Left forelimb (tissue), 1 donor: ENCODE measurements at places on chromosomes 3 and 15.

- DNase-seq: no peak
These were observed 43.2 kb downstream of the CD200R1L start for GRCh38 chr3:112803467-112803866.

DNA sequence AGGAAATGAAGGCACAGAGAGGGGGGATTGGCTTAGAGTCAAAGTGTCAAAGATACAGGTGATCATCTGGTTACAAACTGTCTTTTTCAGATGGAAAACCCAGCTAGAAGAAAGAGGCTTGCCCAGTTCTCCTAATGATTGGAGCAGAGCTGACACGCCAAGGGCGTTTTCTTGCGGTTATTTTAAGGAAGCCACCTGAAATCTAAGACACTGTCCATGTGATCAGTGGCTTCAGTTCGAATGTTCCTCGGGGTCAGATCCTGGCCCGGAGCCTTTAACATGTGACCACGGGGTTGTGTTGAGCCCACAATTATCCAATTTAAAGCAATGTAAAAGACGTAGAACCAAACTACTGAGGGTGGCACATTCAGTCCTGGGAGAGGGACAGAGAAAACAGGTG, 19.5 kb downstream of the FAM43A start:
- no peak for DNase-seq

GRCh38 chr3:78255403-78255802, 1215.5 kb downstream of the ROBO2 start:
- no peak for DNase-seq

- no peak for DNase-seq
These were observed 31.6 kb upstream of the SLC35G2 start for GRCh38 chr3:136787349-136787748.

GRCh38 chr3:22691407-22691806, 511.7 kb upstream of the UBE2E2 start:
- no peak for DNase-seq

- DNase-seq: no peak
These were observed 30.8 kb downstream of the POMGNT2 start for GRCh38 chr3:43074901-43075689.

- DNase-seq: no peak
These were observed 71.7 kb upstream of the TMEM115 start for GRCh38 chr3:50430950-50431435.

DNA sequence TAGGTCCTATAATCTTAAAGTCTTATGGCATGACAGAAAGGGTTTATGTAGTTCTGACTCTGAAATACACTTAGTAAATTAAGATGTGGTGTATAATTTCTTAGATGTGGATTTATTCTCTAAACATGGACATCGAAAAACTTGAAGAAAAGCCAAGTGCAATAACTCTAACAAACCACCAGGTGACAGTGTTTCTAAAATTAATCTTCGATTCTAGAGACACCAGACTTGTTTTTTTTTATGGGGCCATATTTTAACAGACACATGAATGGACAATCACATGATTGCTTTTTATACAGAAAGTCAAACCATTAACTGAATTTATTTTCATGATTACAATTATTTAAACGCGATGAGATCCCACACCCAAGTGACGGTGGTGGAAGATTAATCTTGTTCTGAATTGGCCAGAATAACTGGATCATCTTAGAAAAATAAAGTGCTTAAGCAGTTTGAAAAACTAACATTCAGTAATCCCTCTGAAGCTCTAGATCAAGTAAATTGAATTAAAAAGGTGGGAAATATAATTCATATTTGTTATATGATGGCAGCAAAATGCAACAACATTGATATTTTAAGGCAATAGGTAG, 305.1 kb downstream of the LSAMP start:
- no peak for DNase-seq

- DNase-seq: peak; percentile 62
These were observed 29.1 kb downstream of the GRIP2 start for GRCh38 chr3:14510838-14511622.
